ENCODE measurements at places on chromosomes 2 and 18.

- DNase-seq, result no peak
Observed at GRCh38 chr2:33208400-33208799, 261.6 kb downstream of the LTBP1 start.

DNA sequence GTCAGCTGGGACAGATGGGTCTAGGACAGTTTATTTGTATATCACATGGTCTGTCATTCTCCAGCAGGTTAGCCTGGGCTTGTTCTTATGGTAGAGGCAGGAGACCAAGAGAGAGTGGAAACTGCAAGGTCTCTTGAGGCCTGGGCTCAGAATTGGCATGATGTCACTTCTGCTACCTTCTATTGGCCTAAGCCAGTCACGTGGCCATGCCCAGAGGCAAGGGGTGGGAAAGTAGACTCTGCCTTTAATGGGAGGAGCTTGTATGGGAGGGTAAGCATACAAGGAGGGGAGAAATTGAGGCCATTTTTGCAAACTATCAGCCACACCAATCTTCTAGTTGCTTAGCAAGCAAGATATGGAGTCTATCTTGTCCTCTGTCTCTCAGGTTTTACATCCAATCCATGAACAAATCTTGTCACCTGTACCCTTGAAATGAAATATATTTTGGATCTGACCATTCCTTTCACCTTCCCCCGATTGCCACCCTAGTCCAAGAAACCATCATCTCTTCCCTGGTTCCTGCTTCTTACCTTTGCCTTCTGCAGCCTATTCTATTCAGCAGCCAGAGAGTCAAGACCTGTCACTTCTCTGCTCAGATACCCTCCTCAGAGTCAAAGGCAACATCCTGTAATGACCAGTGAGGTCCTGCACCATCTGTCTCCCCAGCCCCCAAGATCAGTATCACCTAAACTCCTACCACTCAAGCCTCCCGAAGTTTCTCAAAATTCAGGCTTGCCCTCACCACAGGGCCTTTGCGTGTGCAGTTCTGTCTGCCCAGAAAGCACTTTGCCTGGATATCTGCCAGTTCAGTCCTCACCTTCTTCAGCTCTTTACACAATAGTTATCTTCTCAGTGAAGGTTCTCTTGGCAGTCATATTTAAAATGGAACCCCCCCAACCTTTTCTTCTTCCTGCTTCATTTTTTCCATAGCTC is 240.0 kb downstream of the LOXHD1 start:
- no peak for DNase-seq

DNA sequence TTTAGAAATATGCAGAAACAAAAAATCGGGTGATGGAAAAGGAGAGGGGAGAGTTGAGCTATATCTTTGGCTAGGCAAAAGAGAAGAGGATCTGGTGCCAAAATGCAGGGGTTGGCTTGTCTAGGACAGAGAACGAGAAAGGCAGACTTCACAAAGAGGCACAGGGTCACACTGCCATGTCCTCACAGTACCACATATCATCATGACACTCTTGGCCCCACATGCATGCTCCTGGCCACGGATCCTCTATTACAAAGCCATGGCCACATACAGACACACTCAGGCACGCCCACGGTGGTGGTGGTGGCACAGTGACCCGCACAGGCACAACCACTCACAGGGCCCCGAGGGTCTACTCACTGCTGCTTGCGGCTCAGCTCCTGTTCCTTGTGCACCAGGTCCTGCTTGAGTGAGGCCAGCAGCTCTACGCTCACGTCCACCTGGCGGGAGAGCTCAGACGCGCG is 15.9 kb downstream of the FBXO41 start:
- no peak for DNase-seq

DNA sequence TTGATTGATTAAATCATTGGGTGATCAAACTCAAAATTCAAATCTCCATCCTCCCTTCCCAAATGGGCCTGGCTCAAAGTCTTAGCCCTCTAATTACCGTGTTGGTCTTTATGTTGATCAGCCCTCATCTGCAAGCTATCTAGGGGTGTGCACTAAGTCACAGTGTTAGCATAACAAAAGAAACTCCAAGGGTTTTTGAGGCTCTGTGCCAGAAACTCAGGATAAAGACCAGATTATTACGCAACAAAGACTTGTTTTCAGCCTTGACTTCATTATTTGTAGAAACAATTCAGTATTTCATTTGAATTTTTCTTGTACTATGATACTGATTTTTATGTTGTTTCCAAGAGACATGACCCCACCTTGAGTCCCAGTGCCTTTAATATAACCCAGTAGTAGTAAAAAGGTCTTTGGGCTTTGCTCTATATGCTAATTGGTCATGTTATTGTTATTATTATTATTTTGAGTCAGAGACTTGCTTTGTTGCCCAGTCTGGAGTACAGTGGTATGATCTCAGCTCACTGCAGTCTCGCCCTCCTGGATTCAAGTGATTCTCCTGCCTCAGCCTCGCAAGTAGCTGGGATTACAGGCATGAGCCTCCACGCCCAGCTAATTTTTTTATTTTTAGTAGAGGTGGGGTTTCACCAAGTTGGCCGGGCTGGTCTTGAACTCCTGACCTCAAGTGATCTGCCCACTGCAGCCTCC is 13.9 kb downstream of the PSMD14 start:
- no peak for DNase-seq

- no peak for DNase-seq
Observed at GRCh38 chr2:160457588-160457987, 36.0 kb downstream of the RBMS1 start.

- DNase-seq, result peak; percentile 14
Observed at GRCh38 chr2:41836948-41837347, 210.9 kb upstream of the PKDCC start.

GRCh38 chr2:26462100-26462499 is 15.8 kb downstream of the OTOF start:
- no peak for DNase-seq

- no peak for DNase-seq
Observed at GRCh38 chr2:196200557-196200956, 29.2 kb upstream of the STK17B start.

GRCh38 chr18:29652797-29653196 is 1389.7 kb downstream of the DSC3 start:
- no peak for DNase-seq

- no peak for DNase-seq
Observed at GRCh38 chr2:33033606-33034081, 86.9 kb downstream of the LTBP1 start.

All from naive thymus-derived CD8-positive, alpha-beta T cell (primary cell).